KBM-7 (cell line): ENCODE measurements at places on chromosomes 3 and 15.

DNA sequence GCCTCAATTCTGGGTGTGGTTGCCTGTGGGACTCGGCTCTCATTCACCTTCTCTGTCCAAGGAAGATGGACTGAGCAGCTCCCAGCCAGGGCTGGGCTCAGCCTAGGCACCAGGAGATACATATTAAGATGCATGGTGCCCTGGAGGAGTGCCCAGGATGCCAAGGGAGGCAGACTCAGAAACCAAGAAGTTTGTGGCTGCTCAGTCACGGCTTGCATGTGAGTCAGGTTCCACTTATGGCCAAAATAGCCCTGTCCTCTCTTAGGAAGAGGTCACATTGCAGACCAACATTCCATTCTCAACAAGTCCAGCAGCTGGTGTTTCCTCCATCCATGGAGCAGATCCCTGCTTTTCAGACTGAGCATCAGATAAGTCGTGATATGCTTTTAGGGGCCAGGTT, 21.8 kb downstream of the CDCP1 start:
- no peak for DNase-seq

DNA sequence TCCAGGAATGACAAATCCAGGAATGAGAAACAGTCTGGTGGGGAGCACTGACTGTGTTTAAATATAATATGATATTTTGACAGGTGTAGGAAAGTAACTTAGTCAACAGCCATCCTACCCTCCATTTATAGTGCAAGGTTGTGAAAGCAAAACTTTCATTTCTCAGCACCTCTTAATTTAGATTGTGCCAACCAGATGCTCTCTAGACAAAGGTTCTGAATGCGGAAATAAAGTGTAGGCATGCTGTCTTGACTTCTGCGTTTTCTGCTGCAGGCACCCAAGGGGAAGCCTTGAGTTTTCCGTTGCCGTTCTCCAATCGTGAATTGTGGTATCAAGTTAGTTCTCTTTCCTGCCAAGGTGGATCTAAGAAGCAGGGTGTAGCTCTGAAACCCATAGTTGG, 261.9 kb upstream of the SUCLG2 start:
- DNase-seq: no peak

DNA sequence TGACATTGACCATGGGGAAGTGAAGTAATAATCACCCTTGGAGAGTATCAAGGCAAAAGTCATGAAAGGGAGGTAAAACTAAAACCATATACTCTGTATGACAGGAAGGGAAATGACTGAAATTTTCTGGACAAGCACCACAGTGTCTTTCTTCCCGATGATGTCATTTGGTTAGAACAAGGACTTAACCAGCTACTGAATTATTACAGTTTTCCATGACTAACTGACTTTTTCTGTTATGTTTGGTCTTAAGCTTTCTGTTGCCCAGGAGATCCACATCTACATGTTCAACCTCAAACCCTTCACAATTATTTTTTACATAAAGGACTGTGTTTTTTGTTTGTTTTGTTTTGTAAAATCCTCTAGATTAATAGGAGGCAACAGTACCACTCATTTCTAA, 191.9 kb upstream of the IL12A start:
- no peak for DNase-seq

- DNase-seq: no peak
These were observed 38.3 kb downstream of the LRRFIP2 start for GRCh38 chr3:37136067-37136466.

DNA sequence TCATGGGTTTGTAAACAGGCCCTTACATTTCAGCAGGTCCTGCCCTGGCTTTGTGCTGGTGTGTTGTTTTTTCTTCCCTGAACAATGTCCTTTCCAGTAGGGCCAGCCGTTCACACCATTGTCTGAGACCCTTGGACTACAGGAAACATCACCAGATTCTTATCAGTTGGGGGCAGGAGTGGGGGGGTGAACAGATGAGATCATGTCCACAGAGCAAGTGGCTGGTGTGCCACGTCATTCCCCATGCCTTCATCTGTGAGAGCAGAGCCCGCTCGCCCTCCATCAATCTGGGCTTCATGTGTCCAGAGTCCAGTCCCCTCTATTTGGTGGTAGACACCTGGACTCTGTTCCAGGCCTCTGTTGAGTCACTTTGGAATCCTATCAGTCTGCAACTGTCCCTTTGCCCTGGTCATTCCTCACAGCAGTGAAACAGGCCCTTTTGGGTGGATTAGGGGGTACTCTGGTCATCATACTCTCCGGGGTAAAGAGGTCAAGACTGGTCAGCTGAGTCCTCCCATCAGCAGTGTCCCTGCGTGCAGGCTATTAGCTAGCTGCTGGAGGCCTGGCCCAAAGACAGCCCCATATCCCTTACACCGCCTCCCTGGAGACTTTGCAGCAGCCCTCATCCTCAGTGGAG, 15.0 kb downstream of the SEMA3G start:
- DNase-seq: no peak

DNA sequence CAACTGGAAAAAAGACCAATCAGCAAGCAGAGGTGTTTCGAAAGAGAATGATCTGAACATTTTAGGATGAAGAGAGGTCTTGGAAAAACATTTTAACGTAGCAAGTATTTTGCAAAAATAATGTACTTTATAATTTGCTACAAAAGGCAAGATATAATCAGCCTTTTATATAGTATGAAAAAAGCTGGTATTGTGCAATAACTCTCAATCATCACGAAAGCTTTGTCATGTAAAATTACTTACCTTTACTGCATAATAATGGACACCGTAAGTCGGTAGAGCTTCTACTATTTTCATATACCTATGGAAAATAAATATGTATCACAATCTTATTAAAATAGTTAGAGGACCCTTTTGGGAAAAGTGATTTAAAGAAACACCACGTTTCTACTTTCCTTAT, 95.7 kb upstream of the LMOD3 start:
- DNase-seq: no peak

DNA sequence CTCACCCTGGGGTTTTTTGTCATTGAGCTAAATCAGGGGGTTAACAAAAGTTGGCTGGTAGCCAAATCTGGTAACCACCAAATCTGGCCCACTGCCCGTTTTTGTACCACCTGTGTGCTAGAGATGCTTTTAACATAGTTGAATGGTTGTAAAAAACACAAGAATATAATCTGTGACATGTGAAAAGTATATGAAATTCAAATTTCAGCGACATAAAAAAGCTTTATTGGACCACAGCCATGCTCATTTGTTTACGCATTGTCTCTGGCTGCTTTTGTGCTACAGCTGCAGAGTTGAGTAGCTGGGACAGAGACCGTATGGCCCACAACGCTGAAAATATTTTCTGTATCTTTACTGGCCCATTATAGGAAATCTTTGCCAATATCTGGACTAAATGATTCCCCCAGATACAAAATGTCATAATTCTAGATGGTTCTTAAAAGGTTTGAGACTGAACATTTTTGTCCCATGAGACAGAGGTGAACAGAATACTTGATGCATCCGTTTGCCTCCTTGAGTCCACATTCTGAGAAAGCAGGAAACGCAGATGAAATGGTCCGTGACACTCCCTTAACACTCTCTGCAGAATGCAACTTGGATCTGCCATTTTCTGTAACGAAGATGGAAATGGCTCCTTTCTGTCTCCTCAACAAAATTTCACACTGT, 120.9 kb upstream of the PDZRN3 start:
- DNase-seq: no peak
